ENCODE measurements at places on chromosomes 11 and 22.

DNA sequence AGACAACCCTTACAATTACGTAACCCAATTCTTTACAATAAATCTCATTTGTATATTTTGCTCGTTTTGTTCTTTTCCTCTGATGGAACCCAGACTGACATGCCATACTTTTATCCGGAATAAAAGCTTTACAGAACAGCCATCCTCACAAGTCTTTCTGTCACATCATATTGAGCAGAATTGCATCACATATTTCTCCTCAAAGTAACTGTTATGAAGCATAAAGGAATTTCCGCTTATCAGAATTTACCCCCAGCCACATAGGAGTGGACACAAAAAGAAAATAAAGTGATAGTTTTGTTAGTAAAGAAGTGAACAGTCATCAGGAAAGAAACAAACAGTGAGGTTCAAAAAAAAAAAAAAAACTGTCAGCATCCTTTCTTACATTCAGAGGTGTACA lies 539.5 kb upstream of the LUZP2 start:
- DNase-seq = no peak

DNA sequence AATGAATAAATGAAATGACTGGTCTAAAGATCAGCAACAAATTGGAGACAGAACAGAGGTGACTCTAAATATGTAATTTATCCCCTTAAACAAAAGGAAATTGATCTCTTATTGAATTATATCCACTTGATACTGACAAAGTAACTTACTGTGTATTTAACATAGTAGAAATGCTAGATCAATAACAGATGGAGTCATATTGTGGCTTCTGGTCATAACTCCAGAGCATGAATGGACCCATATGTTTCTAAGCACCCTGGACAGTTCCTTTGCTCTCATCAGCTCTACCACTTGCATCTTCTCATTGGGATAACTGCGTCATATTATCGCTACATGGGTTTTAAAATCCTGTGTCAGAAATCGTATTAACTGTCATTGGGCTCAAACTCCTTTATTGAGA lies 222.3 kb downstream of the ETS1 start:
- no peak for DNase-seq

- no peak for DNase-seq
Observed at GRCh38 chr22:22776121-22776520, 111.5 kb upstream of the IGLL5 start.

GRCh38 chr11:126480410-126481302 lies 125.2 kb downstream of the ST3GAL4 start:
- DNase-seq = peak; percentile 41

- DNase-seq = no peak
Observed at GRCh38 chr22:24592851-24593558, at the start of gene LRRC75B. TSS of gene LRRC75B (minus strand) at chr22:24593073. CDS start at chr22:24593039, 34 bp downstream.

DNA sequence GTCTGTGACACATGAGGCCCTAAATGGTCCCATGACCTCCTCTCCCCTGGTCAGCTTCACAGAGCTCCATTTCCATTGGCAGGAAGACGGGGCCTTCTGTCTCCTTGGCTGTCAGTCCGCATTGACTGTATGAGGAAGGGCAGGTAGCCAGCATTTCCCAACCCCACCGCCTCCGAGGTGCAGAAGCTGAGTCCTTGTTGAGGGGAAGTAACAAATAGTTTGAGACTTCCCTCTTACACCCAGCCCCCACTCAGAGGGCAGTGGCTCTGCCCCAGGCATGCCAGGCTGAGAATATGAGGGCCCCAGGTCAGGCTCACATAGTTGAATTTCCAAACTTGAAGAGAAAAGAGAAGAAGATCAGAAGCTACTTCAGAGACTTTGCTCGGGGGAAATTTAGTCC lies 611.1 kb downstream of the BRD1 start:
- DNase-seq = no peak

- DNase-seq = no peak
Observed at GRCh38 chr22:46085828-46086576, 64.3 kb upstream of the PPARA start.

DNA sequence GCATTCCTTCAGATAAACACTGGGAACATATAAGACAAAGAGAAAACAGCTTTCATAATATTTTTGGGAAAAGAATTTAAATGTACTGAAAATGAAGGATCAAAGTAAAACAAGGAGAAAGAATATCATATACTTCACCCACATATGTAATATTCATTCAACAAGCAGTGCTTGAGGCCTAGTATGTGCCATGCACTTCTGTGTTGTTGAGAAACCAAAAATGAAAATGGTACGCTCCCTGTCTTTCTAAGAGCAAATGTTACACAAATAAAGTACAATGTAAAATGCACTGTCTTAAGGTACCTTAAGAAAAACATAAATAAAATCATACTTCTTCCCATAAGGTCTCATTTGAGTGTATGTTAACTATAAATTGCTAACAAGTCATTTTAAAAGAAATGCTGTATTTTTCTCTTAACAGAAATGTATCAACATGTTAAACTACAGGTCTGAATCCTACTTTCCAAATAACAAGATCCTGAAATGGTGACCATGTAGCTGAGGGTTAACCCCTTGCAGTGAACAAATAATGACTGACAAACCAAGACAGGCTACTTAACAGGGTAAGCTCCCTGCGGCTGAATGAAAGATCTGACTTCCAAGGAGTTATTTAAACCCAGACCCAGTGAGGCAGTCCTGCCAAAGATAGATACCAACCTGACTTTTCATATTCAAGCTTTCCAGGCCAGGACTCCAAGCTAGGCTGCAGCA lies 377.6 kb downstream of the DCDC1 start:
- DNase-seq = no peak

DNA sequence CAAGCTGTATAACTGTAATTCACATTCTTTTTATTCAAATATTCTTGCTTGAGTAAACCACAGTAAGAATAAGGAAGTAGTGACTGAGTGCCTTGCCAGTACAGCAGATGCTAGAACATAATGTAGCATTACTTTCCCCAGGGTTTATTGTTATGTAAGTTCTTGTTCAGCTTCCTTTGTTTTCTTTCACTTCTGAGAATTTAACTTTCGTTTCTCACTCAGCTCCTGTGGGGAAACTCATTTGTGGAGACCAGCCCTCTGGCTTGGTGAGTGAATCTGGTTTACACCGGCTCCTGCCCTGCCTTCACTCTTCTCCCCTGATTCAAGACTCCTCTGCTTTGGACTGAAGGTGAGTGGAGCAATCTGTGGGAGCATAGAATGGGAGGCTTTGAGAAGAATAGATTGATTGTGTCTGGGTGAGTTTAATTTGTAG lies at the start of gene TRIM22:
TSS of gene TRIM22 (plus strand) at position 240 of the 433 bp plus-strand sequence. CDS start 6,443 bp downstream, outside the sequence.
- peak; percentile 25 for DNase-seq

GRCh38 chr11:95904009-95904650 lies 19.8 kb downstream of the MTMR2 start:
- DNase-seq = no peak

DNA sequence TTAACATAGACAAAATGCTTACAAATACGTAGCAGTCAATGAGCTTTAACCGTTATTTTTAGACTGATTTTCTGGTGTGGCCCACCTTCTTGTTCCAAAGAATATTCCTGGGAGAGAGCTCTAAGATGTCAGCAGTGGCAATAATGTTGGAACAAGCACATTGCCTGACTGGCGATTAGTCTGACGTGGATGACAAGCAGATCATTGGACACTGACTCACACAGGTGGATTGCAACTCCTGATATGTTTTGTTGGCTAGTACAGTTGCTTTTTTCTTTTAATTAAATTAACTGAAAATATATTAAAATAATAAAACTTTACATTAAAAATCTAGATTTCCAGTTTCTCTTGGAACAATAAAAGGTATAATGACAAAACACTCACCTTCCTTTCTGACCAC lies 78.0 kb downstream of the TENM4 start:
- no peak for DNase-seq

- DNase-seq = no peak
Observed at GRCh38 chr11:1099519-1100355, 25.1 kb downstream of the MUC2 start.

GRCh38 chr11:69637941-69638871 lies 2.8 kb upstream of the CCND1 start:
- no peak for DNase-seq

DNA sequence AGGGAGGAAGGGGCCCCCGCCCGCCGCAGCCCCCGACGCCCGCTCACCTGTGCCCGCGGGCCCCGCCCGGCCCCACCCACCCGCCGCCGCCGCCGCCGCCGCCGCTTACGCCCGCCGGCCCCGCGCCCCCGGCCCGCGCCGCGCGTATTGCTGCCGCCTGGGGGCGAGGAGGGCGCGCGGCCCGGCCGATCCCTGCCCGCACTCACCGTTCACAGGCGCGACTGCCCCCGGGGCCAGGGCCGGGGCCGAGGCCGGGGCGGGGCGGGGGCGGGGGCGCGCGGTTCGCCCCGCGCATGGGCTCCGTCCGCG lies 212 bp downstream of the HRAS start:
- no peak for DNase-seq

DNA sequence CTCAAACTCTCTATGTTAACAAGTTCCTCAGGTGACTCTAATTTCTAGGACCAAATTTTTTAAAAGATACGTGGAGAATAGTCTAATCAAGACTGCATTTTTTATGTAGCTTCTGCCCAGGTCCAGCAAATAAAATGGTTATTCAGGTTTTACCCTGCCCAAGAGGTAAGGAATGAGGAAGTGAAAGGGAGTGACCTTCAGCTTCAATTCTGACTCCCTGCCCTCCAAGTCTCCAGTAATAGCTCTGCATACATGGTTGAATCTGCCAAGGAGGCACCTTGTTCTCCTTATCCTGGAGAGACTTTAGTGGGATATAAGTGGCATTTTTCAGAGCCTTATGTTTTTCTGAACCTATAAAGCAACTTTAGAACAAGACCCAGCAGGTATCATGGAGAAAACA lies 15.5 kb downstream of the MUC15 start:
- no peak for DNase-seq

- no peak for DNase-seq
Observed at GRCh38 chr11:58691675-58692074, 40.1 kb downstream of the GLYAT start.

Measured in activated CD4-positive, CD25-positive, alpha-beta regulatory T cell (primary cell).